ENCODE measurements at places on chromosomes 4 and X.

- no peak overlapping the region for H3K27ac ChIP-seq
- no peak for DNase-seq
- H3K4me1 ChIP-seq = no peaks in the 10 kb centered on the region
- H3K27me3 ChIP-seq = no peaks in the 10 kb centered on the region
- H3K36me3 ChIP-seq = no peaks in the 10 kb centered on the region
- no peak overlapping the region for H3K4me3 ChIP-seq
Measured at GRCh38 chr4:174461466-174462106, 60.7 kb downstream of the HPGD start.

- no peak for DNase-seq
- no peaks in the 10 kb centered on the region for H3K4me1 ChIP-seq
- H3K36me3 ChIP-seq = no peaks in the 10 kb centered on the region
- H3K27me3 ChIP-seq = peaks cover 22% of the 10 kb centered on the region
- H3K4me3 ChIP-seq = no peak overlapping the region
Measured at GRCh38 chr4:6450709-6451108, 21.7 kb downstream of the PPP2R2C start.

GRCh38 chrX:133380711-133381619 is 34.3 kb downstream of the GPC4 start:
- peaks cover 49% of the 10 kb centered on the region for H3K27me3 ChIP-seq
- H3K4me3 ChIP-seq = no peak overlapping the region
- no peaks in the 10 kb centered on the region for H3K36me3 ChIP-seq

- no peaks in the 10 kb centered on the region for H3K4me1 ChIP-seq
- H3K27me3 ChIP-seq = no peaks in the 10 kb centered on the region
- H3K27ac ChIP-seq = no peak overlapping the region
- no peak overlapping the region for H3K4me3 ChIP-seq
- no peak for DNase-seq
- no peaks in the 10 kb centered on the region for H3K36me3 ChIP-seq
Measured at GRCh38 chr4:80446664-80447063, 111.1 kb downstream of the CFAP299 start.

- no peak for DNase-seq
- H3K27me3 ChIP-seq = no peaks in the 10 kb centered on the region
- no peaks in the 10 kb centered on the region for H3K36me3 ChIP-seq
- H3K4me3 ChIP-seq = no peak overlapping the region
Measured at GRCh38 chrX:148281920-148282319, 218.5 kb upstream of the AFF2 start.

DNA sequence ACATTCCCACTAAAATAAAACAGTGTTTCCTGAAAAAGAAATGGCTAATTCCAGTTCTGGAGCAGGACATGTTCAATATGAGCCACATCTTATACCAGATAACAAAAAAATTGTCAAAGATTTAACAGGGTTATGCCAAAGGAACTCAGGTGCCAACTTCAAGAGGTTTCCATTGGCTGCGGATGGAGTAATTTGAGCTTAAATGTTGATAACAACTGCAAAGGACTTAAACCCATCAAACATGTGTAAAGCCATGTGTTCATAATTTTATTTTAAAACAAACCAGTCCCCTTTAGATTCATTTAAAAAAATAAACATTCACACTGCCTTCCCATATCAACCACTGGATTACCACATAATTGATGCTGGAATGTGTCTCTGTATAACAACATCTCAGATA is 156.4 kb upstream of the PCDH18 start:
- H3K27me3 ChIP-seq = no peaks in the 10 kb centered on the region
- no peaks in the 10 kb centered on the region for H3K36me3 ChIP-seq
- no peak overlapping the region for H3K27ac ChIP-seq
